Activated naive CD4-positive, alpha-beta T cell (primary cell): ENCODE measurements at places on chromosomes 3 and 15.

DNA sequence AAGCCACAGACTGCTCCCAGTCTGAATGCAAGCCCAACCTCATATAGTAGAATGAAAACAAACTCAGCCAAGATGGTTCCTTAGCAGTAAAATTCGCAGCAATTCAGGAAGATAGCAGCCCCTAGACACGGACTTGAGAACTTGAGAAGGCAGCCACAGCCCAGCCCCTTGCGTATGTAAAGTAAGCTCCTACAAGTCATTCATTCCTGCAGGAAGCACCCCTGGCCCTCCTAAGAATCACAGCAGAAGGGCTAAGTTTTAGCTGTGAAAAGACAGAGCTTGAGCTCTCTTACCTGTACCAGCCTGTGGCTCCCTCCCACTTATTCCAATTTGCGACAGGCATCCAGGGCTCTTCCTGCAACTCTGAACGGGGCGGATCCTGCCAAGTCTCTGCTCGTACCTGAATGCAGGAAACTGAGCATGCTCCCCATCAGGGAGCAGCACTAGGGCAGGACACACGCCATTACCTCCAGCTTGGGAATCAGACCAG lies 136.4 kb downstream of the MAGI1 start:
- DNase-seq: no peak

DNA sequence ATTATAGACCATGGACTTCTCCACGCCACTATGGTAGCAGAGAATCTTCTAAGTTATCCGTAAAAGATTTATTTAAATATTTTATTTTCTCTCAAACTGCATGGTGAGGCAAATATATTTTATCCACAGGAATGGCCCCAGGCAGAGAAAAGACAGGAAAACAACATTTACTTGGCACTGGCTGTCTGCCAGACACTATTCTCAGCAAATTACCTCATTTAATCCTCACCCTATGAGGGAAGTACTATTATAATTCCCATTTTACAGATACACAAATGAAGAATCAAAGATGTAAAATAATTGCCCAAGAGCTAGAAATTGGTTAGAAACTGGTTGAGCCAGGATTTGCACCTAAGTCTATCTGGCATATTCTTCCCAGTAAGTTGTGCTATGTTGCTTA lies 361.4 kb upstream of the IL12A start:
- no peak for DNase-seq

GRCh38 chr3:132545471-132545870 lies 51.6 kb upstream of the ACKR4 start:
- no peak for DNase-seq

- no peak for DNase-seq
These were observed 138.6 kb downstream of the LSAMP start for GRCh38 chr3:116306720-116307119.

DNA sequence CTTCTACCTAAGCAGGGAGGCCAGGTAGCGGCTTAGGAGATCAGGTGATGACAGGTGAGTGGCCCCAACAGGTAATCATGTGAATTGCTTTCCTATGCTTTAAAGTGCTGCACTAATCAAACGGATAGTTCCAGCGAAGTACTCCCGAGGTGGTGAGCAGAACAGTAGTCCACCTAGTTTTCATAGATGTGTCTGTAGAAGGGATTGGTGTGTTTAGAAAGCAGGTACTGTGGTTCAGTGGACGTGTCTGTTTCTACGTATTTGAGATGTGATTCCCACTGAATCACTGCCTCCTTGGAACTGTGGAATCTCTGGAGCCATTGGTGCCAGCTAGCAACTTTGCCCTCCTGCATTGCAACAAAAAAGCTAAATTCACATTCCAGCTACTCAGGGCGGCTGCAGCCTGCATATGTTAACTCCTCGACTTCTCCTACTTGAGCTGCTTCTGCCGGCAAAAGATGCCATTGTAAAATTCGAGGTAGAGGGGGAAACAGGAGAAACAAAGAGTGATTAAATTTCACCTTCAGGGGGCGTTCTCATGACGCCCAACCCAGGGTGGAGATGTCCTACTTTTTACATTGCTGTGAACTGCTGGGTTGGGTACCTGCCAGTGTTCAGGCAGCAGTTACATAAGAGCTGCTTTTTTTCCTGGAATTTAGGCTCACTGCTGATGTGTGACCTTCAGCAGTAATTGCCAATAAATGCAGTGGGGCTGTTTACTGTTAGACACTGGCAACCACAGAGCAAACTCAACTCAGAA lies 227.3 kb downstream of the ITPR1 start:
- DNase-seq: no peak

DNA sequence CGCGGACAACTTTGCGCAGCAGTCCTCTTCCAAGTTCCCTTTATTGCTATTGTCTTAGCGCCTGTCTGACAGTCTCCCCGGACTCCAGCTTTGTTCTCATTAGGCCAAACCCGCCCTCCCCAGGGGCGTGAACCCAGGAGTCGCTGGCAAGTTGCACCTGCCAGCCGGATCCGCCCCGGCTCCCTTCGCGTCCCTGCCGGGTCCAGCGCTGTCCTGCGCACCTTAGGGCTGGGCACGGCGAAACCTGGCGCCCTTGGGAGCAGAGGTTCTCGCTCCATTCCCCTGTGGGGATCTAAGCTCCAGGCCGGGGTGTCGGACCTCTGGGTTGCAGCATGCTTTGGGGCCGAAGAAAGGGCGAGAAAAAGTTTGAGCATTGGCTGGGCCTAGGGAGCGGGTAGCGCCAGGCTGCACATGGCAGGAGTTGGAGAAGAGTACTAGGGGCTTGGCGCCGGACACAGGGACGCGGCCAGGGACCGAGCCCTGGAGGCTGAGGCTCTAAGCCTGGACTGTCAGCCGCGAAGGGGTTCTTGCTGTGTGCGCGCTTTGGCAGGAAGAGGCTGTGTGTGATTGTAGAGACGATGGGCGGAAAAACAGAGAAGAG lies 335.1 kb upstream of the THRB start:
- DNase-seq: no peak

DNA sequence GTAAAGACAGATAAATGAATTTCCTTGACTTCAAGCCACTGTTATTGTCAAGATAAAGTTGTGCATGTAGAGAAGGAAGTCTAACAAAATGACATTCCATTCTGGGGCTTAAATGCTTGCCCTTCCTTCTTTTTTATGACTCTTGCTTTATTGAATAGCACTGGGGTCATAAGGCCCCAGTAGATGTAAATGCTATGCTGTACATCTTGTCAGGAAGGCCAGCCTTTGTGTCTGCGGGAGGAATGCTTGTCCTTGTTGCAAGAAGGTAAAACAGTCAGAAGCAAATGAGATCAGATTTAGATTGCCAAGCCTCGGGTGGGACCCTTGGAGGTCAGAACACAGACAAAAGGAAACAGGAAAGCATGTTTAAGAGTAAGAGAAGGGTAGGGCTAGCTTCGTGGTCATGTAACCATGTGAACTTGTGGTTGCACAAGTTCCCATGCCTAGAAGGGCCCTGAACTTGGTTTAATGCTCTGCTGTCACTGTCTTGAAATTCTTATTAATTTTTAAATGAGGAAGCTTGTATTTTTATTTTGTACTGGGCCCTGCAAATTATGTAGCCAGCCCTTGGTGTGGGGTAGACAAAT lies 81.5 kb downstream of the PPM1L start:
- no peak for DNase-seq

DNA sequence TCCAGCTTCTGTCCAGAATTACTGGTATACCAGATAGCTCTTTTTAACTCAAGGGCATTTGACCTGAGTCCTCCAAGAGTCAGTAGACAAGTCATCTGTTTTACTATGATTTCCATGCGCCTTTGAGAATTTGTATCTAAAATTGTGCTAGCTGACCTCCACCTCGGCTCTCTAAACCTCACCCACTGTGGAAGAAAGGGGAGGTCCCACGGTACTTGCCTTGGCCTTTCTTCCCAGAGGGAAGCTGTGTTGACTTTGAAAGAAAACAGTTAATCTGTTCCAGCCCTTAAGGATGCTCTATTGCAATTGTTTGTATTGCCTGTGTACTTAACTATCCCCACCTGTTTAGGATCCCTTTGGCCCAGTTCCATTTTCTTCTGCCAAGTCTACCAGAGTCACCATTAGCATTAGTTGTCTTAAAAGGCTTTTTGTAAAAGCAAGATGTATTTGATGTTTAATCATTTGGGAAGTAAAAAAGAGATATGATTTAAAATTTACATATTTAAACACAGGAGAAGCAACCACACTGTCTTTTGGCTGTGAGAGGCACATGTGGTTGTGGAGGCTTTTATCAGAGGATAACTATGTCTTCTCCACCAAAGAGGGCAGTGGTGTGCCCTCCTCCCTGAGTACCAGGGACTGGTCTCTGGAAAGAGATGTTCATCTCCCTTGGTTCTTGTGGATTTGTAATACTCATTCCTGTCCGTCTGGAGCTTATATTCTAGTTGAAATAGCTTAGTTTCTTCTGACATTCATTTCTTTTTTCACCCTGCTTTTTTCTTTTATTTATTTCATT lies 88.8 kb downstream of the CRTC3 start:
- DNase-seq: no peak

GRCh38 chr15:75019916-75020315 lies 3.5 kb upstream of the PPCDC start:
- no peak for DNase-seq

- no peak for DNase-seq
These were observed 45.1 kb upstream of the CP start for GRCh38 chr3:149266736-149267135.

DNA sequence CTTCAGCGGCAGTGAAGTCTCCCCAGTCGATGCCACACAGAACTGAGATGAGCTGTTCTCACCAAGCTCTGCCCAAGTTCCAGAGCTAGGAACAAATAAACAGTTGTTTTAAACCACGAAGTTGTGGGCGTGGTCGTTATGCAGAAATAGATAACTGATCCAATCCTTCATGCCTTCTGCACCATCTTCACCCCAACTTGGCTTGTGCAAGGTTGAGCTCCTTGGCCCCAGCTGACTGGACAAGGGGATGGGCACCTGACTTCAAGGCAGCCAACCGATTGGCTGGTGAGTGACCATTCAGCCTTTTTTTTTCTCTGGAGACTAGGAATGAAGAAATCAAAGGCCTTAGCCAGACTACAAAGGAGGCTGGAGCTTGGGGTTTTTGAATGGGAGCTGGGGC lies 23.9 kb downstream of the LINGO1 start:
- DNase-seq: no peak

DNA sequence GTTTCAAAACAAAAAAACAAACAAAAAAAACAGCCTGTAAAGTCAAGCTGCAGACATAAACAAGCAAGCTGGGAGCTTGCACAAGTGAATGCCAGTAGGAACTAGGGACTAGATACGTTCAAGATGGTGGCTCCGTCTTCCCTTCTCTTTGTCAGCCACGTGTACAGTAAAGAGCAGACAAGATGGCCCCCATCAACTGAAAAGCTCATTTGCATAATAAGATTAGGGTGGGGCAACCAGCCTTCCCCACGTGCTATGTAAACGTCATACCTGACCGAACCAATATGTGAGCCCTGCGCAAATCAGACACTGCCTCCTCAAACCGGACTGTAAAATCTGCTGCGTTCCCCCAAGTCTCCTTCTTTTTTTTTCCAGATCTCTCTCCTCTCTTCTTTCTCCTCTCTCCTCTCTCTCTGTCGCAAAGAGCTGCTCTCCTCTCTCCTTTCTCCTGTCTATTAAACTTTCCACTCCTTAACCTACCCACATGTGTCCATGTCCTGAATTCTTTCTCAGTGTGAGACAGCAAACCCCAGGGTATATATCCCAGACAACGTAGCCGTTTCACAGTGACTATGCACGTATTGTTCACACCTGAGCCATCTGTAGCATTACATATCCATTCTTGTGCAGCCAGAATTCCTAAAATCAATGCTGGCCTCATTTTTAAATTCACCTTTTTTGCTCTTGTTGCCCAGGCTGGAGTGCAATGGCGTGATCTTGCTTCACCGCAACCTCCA lies 31.2 kb upstream of the FXR1 start:
- DNase-seq: no peak

- DNase-seq: no peak
These were observed 76.0 kb downstream of the SRGAP3 start for GRCh38 chr3:9173445-9173844.

DNA sequence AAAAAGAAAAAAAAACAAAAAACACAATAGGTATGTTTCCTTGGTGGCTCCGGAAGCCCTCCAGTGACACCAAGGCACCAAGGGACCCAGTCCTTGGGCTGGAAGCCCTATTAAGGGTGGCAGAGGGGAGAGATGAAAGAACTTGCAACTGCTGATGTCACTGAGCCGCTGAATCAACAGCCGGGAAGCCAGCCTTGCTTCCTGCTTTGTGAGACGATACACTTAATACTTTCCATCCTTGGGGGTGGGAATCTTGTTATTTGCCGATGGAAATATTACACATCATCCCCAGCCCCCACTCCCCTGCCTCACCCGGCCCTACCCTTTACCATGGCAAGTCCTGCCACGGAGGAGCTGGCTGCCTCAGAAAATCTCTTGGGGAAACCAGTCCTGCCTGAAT lies 5.6 kb upstream of the ISLR2 start:
- DNase-seq: no peak

DNA sequence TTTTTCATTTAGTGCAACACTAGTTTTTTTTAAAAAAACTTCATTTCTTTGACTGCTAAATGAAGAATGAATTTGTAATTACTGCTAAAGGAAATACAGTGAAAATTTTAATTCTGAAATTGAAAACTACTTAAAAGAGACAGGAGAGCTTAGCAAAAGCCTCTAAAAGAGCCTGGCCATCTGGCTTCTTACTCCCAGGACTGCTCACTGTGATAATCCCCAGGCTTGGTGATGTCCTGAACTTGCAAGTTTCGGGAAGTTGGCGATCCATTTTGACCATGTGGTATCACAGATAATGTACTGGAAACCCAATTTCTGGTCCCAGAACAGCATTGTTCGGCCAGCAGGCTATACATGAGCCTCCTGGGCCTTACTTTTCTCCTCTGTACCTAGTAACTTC lies 292.1 kb downstream of the FGF12 start:
- no peak for DNase-seq
